ENCODE measurements at places on chromosomes 12 and 14.

DNA sequence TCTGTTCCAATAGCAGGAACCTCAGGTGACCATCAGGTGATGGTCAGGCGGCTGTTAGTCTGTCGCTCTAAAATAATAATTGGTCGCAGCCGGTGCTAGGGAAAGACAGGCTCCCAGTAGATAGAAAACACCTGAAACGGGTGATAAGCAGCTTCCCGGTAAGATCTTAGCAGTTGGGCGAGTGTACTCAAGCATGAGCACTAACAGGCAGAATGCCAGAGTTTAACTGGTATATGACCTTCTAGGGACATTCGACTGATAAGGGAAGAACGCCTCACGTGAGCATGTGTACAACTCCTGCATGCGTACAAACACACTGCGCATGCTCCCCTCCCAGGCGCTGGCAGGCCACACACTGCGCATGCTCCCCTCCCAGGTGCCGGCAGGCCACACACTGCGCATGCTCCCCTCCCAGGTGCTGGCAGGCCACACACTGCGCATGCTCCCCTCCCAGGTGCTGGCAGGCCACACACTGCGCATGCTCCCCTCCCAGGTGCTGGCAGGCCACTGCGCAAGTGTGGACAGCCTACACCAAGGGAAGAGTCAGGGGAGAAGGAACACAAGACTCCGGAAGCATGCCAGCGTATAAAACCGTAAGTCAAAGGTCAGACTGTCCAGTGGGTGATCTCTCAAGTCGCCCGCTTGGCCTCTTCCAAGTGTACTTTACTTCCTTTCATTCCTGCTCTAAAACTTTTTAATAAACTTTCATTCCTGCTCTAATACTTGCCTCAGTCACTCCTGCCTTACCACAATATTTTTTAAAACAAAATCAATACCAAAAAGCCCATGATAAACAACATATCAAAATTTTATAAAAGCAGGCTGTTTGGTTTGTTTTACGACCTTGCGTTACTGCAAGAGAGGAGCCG lies 24.5 kb downstream of the GPRC5D start:
- no peak for DNase-seq

DNA sequence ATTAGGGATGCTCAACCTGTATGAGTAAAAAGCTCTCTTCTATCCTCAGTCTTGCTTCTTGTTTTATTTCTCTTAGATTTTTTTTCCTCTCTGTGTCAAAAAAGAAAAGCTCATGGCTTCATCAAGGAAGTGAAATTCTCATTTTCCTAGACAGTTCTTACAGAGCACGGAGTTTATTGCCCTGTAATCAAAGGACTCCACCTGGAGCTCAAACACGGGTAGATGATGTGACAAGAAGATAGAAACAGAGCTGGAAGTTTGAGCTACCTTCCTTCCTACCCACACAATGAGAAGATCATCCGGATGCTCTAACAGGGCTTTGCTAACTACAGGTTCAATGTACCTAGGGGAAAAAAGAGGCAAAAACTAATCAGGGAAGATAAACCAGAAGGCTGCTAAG lies 564.8 kb downstream of the MED13L start:
- no peak for DNase-seq

- DNase-seq: no peak
Measured at GRCh38 chr12:47870175-47870781, 34.5 kb downstream of the VDR start.

GRCh38 chr14:103510724-103511693 lies 11.6 kb downstream of the CKB start:
- no peak for DNase-seq

GRCh38 chr12:122148657-122149056 lies 25.4 kb downstream of the IL31 start:
- no peak for DNase-seq

GRCh38 chr14:100221533-100222223 lies 17.3 kb upstream of the YY1 start:
- peak; percentile 64 for DNase-seq

DNA sequence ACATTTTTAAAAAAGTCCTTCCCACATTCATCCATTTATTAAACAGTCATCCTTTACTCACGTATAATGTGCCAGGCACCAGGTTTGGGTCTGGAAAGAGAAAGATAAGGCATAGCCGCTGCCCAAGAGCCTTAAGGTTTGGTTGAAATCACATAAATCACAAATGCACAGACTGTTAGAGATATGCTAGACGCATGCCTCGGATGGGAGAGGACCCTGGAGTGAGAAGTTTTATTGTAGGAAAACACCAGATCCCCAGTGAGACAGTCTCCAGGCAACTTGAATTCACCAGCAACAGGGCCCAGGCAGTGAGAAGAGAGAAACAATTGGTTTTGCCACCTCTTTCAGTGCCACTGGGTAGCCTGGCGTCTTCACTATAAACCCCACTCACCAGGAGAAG lies 305.9 kb upstream of the AMIGO2 start:
- DNase-seq: no peak

DNA sequence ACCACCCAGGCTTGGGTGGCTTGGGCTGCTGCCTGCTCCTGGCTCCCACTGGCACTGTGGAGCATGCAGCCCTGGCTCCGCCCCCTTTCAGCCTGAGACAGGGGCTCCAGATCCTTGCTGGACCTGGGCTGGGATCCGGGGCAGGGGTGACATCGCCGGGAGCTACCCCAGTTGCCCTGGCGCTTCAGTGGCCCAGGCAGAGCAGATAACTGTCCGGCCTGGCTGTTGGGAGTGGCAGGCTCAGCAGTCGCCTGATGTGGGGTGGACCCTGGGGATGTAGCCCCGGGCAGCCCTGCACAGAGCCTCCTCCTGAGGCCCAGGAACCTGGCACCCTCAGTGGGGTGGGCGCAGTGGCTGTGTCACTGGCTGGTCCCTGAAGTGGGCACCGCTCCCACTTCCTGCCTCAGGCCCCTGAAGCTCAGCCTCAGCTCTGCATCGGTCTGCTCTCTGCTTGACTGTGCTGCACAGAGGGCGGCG lies 57.9 kb downstream of the FUT8 start:
- no peak for DNase-seq

- no peak for DNase-seq
Measured at GRCh38 chr14:72515779-72516770, 377.8 kb downstream of the DPF3 start.

- DNase-seq: no peak
Measured at GRCh38 chr14:93693914-93694313, 94.4 kb downstream of the PRIMA1 start.

- DNase-seq: no peak
Measured at GRCh38 chr12:112393328-112393727, 11.1 kb upstream of the HECTD4 start.

GRCh38 chr12:50083301-50083700 lies 1.8 kb upstream of the SMARCD1 start:
- no peak for DNase-seq

DNA sequence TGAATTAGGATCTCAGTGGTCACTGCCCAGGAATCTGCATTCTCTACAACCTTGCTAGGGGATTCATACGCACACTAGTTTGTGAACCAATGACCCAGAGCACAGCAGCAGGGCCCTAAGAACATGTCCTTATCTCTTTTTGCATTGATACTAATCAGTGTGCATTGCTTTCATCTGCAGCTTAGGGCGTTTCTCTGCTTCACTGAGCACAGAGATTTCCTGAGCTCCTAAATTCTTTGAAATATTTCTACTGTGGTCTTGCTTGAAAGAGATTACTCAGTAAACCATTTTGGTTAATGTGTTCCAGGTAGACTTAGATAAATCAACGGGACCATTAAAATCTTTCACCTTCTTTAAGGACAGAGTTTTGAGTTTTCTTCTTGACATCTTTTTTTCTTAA lies 351.3 kb upstream of the KITLG start:
- no peak for DNase-seq

- DNase-seq: no peak
Measured at GRCh38 chr12:110289044-110289710, 8.1 kb downstream of the ATP2A2 start.

DNA sequence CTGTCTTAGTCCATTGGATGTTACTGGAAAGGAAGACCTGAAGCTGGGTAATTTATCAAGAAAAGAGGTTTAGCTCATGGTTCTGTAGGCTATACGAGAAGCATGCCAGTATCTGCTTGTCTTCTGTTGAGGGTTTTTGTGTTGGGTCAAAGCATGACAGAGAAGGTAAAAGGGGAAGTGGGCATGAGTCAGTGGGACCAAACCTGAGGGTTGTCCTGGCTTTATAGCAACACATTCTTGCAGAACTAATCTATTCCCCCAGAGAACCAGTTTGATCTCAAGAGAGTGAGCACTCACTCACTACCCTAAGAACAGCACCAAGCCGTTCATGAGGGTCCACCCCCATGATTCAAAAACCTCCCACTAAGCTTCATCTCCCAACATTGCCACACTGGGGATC lies 19.0 kb upstream of the KRAS start:
- DNase-seq: no peak

DNA sequence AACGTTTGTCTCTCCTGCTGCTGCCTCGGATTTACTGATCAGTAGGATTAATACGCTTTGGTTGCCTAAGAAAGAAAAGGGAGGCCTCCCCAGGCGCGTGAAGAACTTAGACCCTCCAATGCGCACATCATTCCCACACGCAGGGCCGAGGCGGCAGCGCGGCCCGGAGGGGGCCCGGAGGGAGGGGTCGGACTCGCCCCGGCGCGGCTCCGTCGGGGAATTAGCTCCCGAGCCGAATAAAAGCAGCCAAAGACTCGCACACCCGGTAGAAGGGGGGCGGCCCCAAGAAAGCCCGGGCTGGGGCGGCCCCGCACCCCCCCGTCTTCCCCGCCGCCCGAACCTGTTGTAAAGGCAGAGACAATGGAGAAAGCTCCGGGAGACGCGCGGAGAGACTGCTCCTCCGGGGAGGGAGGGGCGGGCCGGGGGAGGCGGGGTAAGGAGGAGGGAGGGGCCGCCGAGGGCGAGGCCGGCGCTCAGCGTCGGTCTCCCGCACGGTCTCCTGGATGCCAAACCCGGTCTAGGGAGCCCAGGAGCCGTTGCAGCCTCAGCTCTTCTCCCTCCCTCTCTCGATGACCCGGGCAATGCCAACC lies at the start of gene NELL2:
Gene NELL2 (minus strand): TSS at position 362 of the 590 bp plus-strand sequence. CDS start 446 bp downstream, outside the sequence.
- DNase-seq: peak; percentile 64

DNA sequence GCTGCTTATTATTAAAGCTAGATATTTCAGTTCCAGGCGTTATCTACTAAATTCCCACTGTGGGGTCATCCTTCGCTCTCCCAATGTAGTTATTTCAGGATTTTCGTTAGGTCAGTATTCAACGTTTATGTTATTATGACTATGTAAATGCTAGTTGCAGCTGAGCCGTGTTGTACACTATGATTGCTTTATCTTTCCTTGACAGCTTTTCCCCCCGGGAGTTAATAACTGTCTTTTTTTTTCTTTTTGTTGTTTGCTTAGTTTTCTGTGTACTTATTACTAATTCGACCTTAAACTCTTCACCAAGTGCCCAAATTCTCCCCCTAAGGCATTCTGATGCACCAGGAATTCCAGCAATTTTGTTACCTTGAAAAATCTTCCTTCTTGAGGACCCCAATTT lies 48.5 kb downstream of the SUDS3 start:
- no peak for DNase-seq

- DNase-seq: no peak
Measured at GRCh38 chr12:99131751-99132199, 486.7 kb downstream of the APAF1 start.

GRCh38 chr14:73924337-73924736 lies 25.6 kb downstream of the FAM161B start:
- no peak for DNase-seq

GRCh38 chr12:116959845-116960514 lies 49.2 kb downstream of the FBXW8 start:
- DNase-seq: peak; percentile 32

DNA sequence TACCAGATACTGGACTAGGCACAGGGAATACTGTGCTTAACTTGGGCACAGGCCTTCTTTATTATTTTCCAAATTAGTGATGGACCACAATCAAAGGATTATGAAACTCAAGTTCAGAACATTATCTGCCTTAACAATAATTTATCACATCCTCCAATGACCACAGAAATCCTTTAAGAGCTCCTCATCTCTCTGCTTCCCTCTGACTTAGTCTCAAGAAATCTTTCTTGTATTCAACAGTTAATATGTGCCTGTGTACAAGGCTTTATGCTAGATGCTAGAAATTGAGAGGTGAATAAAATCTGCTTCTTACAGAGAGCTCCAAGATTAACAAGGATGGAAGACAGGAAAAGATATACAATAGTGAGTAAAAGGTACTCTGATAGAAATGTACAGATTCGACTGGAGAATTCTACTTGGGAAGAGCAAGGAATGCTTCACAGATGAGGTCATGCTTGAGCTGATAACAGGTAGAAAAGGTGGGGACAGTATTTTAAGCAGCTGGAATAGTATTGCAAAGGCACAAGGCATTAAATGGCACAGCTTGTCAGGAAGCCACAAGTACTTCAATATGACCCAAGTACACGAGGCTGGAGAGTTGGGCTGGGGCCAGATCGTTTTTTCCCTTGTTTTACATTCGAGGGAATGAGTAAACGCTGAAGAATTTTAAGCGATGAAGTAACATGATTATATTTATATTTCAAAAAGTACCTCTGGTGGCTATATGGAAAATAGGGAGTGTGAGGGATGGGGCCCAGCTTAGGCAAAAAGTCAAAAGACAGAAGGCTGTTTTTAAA lies 55.1 kb upstream of the ARID2 start:
- DNase-seq: no peak

DNA sequence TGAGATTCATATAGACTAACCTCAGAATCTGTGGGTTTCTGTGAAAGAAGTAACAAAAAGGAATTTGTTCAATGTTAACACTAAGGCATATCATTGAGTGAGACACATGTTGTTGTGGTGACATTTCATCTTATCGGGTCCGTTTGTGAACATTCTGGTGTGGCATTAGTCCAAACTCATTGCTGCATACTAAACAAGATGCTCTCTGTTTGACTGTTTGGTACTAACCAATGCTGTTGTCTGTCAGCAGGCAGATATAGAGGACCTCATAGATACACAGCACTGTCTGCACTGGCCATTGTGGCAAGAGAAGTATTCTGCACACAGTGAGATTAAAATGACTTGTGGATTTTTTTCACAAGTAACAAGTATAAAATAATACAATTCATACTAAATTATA lies 41.2 kb downstream of the SLC25A21 start:
- no peak for DNase-seq

GRCh38 chr12:70444903-70445302 lies 78.8 kb downstream of the KCNMB4 start:
- no peak for DNase-seq

GRCh38 chr12:70757830-70758493 lies 120.7 kb upstream of the PTPRB start:
- no peak for DNase-seq

GRCh38 chr12:93634416-93634815 lies 42.8 kb upstream of the CRADD start:
- DNase-seq: no peak

- DNase-seq: no peak
Measured at GRCh38 chr14:81478446-81478845, 55.2 kb downstream of the SEL1L start.

GRCh38 chr14:64705381-64706118 lies 1.3 kb downstream of the PLEKHG3 start:
- no peak for DNase-seq

DNA sequence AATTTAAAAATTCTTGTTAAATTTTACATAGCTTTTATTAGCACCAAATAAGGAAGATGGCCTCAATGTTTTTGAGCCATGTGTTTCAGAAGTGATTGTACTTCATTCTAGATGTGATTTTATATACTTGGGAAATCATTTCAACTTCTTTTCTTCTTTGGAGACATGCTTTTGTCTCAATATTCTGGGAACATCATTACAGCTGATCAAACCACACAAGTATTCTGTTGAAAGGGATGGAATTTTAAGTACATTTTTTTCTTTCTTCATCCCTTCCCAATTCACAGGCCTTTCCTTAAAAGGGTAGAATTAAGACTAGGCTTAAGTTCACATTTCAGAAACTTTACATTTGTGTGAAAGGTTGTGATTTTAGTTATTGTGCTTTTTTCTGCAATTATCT lies 66.4 kb downstream of the PAPOLA start:
- DNase-seq: no peak

- no peak for DNase-seq
Measured at GRCh38 chr12:67112586-67112985, 156.6 kb upstream of the CAND1 start.
